Astrocyte (in vitro differentiated cells and primary cell): ENCODE measurements at places on chromosomes 4 and X. TPM values are rescaled to one million over a fixed set of nuclear protein-coding genes. Genes with fewer than 3 reads are reported as not detected.

The SSX4 gene
- total RNA-seq: not detected in 2 replicates

- DNase-seq: no peak
These were observed 228.1 kb downstream of the EDA2R start for GRCh38 chrX:66410806-66411205.

DNA sequence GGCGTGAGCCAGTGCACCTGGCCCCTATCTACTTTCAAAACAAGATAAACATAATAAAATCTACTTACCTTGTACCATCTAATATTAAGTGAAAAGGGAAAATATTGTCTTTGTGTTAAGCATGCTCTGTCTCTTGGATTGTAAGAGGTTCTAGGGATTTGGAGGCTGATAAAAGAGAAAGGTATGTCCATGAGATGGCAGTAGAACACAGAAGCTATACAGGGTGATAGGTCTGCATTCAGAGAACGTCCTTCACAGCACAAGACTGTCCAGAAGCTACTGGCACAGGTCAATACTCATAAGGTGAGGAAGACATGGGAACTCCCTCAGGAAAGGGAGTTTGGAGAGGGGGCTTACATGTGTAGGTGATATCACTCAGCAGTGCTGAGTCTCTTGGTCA, 135.5 kb downstream of the TMEM47 start:
- no peak for DNase-seq

GRCh38 chr4:3388471-3389232, 53.1 kb upstream of the HGFAC start:
- peak; percentile 81 for DNase-seq

- DNase-seq: no peak
These were observed 129.8 kb downstream of the GPR143 start for GRCh38 chrX:9635803-9636202.

DNA sequence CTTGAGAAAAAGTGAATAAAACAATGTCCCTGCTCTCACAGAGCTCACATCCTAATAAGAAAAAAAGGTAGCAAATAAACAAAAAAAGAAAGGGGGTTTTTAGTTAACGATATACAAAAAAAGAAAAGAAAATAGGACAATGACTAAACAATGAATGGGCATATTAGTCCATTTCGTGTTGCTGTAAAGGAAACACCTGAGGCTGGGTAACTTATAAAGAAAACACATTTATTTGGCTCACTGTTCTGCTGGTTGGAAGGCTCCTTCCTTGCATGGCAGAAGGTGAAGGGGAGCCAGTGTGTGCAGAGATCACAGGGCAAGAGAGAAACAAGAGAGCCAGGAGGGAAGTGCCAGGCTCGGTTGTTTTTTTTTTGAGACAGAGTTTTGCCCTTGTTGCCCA, 4.7 kb upstream of the KLF3 start:
- no peak for DNase-seq

DNA sequence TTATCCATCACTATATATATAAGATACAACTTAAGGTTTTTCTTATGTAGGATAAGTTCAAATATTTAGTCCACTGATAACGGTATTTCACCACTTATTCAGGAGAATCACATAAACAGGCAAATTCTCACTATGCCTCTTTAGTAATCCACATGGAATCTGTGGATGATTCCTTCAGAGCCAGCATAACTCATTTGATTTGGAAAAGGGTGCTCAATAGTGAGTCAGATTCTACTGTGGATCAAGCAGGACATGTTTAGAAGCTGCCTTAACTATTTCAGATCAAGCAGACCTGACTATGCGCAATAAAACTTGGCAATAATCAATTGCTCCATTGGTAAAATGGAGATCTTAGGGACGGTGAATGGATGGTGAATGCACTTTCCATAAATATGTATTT, 184.1 kb downstream of the CBR4 start:
- no peak for DNase-seq

The NR3C2 gene
- 2.5 TPM in 2 replicates for total RNA-seq

- no peak for DNase-seq
These were observed 313.7 kb downstream of the ARHGAP24 start for GRCh38 chr4:85788604-85789003.

The NIPAL1 gene
- total RNA-seq: 3.8 and 4.9 TPM in 2 replicates

The AVPR2 gene
- not detected in 2 replicates for total RNA-seq

DNA sequence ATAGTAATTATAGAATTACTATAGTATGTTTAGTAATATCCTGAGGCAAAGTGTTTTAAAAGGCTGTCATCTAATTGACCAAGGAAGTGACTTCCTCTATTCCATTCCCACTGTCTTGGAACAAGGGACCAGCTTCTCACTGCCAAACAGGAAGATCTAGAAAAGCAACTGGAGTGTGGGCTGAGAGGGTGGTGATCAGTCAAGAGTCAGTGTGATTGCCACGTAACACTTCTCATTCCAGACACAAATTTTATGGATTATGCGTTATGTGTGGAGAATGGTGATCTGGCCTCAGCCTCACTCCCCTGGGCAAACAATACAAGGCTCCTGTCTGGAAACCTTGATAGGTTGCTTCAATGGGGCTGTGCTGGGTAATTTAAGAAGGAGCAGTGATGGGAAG, 60.0 kb downstream of the RRAGB start:
- DNase-seq: no peak

The PAGE4 gene
- not detected in 2 replicates for total RNA-seq

- peak; percentile 78 for DNase-seq
These were observed 92.3 kb downstream of the SPRY1 start for GRCh38 chr4:123488916-123489315.

GRCh38 chrX:151225843-151226242, 49.5 kb downstream of the GPR50 start:
- DNase-seq: no peak

- DNase-seq: no peak
These were observed 17.7 kb downstream of the MND1 start for GRCh38 chr4:153362184-153362583.

The ATP8A1 gene
- 2.9 TPM in 2 replicates for total RNA-seq

The TLR3 gene
- 1.9 and 2.6 TPM in 2 replicates for total RNA-seq

- no peak for DNase-seq
These were observed 34.2 kb downstream of the BCOR start for GRCh38 chrX:40063555-40063954.

GRCh38 chr4:73410916-73411730, 7.0 kb downstream of the ALB start:
- DNase-seq: no peak

- DNase-seq: no peak
These were observed 52.9 kb upstream of the LIMCH1 start for GRCh38 chr4:41485041-41485440.

The WFS1 gene
- 34.7 and 39.0 TPM in 2 replicates for total RNA-seq

GRCh38 chr4:148573296-148573695, 131.1 kb upstream of the NR3C2 start:
- DNase-seq: no peak

GRCh38 chrX:57528670-57529255, 63.0 kb upstream of the ZXDB start:
- DNase-seq: no peak

GRCh38 chr4:2371765-2372487, 46.5 kb downstream of the ZFYVE28 start:
- DNase-seq: no peak

DNA sequence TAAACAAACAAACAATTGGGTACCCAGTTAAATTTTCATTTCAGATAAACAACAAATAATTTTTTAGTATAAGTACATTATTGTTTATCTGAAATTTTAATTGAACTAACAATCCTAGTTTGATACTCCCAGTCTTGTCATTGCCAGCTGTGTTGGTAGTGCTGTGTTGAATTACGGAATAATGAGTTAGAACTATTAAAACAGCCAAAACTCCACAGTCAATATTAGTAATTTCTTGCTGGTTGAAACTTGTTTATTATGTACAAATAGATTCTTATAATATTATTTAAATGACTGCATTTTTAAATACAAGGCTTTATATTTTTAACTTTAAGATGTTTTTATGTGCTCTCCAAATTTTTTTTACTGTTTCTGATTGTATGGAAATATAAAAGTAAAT, 2.9 kb downstream of the CXCL8 start:
- no peak for DNase-seq

The CAMK2D gene
- total RNA-seq: 69.8 and 80.8 TPM in 2 replicates

GRCh38 chrX:11321986-11322385, 28.8 kb downstream of the AMELX start:
- no peak for DNase-seq

The TLR6 gene
- 3.1 and 3.8 TPM in 2 replicates for total RNA-seq

DNA sequence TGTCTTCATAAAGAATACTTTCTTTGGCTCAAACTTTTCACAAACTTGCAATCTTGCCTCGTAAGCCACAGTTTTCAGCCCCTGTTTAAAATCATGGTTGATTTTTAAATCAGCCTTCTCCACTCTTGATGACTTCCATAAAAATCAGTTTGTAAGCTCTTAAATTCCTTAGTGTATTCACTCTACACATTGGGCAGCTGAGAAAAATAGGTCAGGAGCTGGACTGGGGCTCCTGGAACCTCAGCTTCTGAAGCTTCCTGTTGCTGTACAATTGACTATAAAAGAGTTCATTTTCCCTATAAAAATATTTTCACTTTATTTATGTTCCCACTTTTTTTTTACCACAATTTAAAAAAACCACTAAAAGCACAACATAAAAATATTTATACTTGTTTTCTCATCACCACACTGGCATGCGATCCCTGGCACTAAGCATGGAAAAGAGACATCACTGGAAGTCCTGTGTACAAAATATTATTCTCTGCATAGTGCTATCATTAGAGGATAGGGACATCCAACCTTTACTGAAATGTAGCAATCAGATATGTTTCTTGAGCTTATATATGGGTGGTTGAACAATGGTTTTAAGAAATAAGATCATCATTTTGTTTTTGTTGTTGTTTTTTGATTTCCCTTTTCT, 345.7 kb downstream of the FBXO8 start:
- no peak for DNase-seq

GRCh38 chr4:177177541-177178081, 132.1 kb upstream of the NEIL3 start:
- peak; percentile 48 for DNase-seq

DNA sequence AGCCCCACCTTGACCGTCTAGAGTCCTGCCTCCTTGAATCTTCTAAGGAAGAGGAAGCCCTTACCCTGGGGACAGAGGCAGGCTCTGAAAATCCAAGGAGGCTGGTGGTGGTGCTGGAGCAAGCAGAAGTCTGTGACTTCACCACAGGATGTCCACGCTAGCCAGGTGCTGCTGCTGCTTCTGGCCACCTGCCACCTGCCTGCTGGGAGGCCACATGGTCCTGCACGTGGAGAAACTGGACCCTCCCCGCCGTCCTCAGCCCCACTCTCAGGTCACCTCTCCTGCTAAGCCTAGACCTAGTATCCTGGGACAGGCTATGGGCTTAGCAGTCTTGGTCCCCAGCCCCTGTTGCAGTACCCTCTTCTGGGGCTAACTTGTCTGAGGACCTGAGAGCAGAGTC, 15.8 kb downstream of the TMEM31 start:
- DNase-seq: no peak

DNA sequence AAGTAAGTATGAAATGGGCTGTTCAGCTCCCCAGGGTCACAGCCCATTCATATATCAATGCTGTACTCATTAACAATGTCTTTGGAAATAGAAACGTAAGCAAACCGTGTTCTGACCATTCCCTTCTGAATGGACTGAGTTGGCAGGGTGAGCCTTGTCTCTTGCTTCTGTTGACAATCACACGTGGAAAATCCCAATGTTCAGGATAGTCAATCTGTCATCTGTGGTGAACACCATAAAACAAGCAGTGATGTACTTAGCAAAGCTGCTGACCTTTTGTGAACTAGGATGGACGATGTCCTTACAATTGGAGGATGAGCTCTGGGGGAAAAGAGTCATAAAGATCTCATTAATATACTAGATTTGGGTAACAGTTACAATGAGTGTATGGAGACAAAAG, 109.6 kb upstream of the PAQR3 start:
- no peak for DNase-seq

The PLAC8 gene
- total RNA-seq: 19.5 and 27.8 TPM in 2 replicates

DNA sequence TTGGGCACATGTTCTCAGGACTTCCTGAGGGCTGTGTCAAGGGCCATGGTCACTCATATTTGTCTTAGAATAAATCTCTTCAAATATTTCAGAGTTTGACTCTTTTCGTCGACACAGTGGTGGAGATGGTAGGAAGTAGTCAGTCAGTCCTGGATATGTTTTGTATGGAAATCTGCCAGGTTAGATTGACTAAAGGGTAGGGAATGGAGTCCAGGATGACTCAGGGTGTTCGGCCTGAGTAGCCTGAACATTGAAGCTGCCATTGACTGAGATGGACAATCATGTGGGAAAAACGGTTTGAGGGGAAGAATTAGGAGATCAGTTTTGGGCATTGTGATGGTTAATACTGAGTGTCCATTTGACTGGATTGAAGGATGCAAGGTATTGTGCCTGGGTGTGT, 177.1 kb upstream of the CENPE start:
- DNase-seq: peak; percentile 65

GRCh38 chr4:184280137-184280536, 62.5 kb upstream of the ENPP6 start:
- DNase-seq: no peak
